Activated T-helper 2 cell treated with anti-CD3 and anti-CD28 coated beads, Interferon-gamma antibody, Interleukin-2, Interleukin-4, amounts not matched to agents 10 μg/mL and 5 μg/mL and 100 μg/mL, durations not matched to agents 14 hours and 24 hours and 36 hours (primary cell): ENCODE measurements at places on chromosomes 12 and 14.

- no peak for DNase-seq
These were observed 23.3 kb upstream of the NUDT14 start for GRCh38 chr14:105204206-105204930.

DNA sequence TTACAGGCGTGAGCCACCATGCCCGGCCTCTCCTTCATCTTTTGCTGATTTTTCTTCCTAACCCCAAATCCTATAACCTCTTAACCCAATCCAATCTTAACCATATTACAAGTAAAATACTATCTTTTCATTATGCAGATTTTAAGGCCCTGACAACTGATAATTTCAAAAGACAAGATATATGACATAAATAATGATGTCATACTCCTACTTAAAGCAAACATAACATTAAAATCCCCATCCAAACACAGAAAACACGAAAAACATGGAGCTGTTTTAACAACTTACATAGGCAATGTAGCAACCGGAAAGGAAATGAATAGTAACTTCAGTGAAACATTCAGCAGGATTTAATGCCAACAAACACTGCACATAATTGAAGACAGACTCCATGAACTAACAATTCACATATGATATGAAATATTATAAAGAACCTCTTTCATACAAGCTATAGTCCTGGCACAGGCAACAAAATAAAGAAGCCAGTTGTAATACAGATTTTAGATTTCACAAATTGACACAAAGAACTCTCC, 21.5 kb downstream of the USP44 start:
- no peak for DNase-seq

GRCh38 chr12:47067176-47067575, 12.2 kb upstream of the PCED1B start:
- no peak for DNase-seq

- DNase-seq = no peak
These were observed 162.9 kb downstream of the KSR2 start for GRCh38 chr12:117805865-117806264.

- DNase-seq = no peak
These were observed 43.5 kb downstream of the SYNE2 start for GRCh38 chr14:63896278-63896720.

DNA sequence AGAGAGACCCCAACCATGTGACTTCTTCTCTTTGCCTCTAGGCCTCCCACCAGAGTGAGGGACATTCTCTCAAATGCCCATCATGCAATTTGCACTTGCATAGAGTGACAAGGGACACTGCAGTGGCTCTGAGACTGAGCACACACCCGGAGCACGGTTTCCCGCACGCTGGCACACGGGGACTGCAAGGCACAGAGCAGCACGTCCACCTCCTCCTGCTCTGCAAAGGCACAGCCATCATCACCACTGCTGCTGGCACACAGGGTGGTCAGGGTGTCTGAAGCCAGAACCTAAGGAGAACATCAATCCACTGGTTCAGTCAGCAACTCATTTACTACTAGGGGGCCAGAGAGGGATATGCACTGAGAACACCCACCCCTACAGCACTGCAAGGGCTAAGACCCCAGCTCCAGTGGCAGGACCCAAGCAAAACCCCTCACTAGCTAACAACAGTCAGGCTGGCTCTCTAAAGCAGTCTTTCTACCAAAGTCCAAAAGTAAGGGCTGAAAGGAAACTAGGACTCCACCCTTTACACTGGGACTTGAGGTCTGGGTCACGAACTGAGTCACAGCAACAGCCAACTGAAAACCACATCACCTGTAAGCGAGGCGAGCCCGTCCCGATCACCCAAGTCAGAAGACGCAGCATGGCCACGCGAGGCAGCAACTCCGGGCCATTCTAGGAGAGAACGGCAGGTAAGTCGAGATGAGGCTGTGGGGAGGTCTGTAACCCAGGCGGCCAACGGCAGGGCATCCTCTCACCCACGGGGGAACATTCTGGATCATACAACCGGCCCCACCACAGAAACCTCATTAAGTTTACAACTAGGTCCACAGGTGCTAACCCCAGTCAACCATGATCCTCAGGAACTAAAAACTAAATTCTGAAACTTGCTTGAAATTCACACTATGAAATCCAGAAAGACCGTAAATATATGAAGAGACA, 37.9 kb downstream of the GCN1 start:
- DNase-seq = no peak

GRCh38 chr14:105531894-105532623, 5.7 kb downstream of the TMEM121 start:
- DNase-seq = no peak

GRCh38 chr14:99174081-99174769, 97.8 kb downstream of the BCL11B start:
- peak; percentile 7 for DNase-seq

DNA sequence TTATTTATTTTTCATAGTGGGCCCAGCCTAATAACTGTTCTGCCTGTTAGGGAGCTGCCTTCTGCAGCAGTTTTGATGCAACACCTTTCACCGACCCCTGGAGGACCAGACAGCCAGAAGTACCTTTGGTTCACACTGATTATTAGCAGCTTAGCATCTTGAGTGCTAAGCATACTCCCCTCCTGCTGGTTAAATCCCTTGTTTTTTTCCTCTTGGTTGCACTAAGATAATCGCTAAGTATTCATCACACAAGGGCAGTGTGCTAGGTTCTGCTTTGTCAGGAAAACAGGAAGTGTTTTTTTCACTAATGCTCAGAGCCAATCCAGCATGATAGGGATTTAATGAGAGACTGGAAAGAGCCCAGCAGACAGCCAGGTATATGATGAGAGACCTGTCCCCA, 437.0 kb downstream of the FUT8 start:
- no peak for DNase-seq

DNA sequence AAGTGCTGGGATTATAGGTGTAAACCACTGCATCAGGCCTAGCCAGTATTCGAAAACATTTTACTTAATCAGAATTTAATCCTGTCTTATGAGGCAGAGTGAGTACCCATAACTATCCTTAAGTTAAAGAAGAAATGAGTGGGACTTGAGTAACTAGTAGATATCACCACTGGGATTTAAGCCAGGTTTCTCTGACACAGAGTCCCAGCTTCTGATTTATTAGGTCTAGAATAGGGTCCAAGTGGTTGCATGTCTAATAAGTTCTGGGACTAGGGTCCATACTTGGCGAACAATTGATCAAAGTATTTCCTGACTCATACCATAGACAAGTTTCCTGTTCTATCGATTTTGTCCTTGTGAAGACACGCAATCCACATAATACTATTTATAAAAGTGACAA, 18.9 kb downstream of the PTPRB start:
- DNase-seq = no peak

DNA sequence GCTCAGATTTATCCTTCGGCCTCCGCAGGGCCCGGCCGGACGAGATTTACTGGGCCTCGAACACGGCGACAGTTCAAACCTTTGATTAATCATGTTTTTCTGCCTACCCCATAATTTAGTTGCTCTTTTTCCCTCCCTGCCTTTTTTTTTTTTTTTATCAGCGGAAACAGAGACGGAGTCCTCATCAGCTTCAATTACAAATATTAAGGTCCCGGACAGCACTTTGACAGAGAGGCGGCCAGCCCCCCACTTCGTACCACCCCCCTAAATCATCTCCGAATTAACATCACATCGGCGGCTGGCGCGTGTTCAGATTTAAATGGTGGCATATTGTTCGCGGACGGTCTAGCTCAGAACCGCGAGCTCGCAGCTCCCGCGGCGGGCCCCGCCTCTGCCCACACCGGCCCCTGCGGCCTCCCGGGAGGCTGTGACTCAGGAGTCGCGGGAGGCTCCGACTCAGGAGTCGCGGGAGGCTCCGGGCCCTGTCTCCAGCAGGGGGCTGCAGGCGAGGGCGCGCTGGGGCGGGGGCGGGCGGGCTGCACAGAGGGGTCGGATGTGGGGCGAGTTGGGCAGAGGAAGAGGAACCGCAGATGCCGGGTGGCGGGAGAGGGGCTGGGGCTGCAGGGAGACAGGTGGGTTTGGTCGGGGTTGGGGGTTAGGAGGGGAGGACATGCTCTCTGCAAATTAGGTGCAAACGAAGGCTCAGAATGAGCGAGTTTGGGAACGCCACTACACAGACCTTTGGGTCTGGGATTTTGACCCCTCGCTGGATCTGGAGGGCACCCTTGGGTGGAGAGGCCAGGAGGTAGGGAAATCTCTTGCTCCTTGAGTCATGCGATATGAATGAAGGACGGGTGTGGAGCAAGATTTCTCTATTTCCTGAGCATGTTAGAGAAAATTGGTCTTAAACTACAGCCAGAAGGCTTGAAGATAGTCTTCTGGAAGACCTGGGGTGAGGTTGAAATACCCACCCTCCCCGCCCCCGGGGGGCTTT, 19.6 kb upstream of the ATP5MC2 start:
- DNase-seq = no peak

- no peak for DNase-seq
These were observed 6.1 kb upstream of the SLC35E3 start for GRCh38 chr12:68739891-68740290.

DNA sequence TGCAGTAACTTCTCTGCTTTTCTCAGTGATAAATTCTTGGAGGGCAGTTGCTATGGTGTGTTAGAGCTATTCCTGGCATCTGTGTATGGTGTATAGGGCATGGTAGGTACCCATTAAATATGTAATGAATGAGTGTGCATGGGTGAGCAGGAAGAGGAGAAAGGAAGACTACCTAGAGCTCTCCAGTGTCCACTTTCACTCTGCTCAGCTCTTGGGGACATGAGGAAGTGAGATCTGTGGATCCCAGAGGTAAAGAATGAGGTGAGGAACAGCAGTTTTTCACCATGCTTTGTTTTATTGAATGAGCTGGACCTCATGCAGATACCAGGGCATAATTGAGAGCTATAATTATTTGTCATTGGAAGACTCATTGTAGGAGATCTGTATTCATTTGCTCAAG, 444.8 kb upstream of the RGS6 start:
- DNase-seq = no peak

GRCh38 chr12:122726080-122726558, 4.5 kb downstream of the HCAR1 start:
- peak; percentile 27 for DNase-seq

- DNase-seq = peak; percentile 49
These were observed 29.2 kb downstream of the FOS start for GRCh38 chr14:75307700-75308379.

DNA sequence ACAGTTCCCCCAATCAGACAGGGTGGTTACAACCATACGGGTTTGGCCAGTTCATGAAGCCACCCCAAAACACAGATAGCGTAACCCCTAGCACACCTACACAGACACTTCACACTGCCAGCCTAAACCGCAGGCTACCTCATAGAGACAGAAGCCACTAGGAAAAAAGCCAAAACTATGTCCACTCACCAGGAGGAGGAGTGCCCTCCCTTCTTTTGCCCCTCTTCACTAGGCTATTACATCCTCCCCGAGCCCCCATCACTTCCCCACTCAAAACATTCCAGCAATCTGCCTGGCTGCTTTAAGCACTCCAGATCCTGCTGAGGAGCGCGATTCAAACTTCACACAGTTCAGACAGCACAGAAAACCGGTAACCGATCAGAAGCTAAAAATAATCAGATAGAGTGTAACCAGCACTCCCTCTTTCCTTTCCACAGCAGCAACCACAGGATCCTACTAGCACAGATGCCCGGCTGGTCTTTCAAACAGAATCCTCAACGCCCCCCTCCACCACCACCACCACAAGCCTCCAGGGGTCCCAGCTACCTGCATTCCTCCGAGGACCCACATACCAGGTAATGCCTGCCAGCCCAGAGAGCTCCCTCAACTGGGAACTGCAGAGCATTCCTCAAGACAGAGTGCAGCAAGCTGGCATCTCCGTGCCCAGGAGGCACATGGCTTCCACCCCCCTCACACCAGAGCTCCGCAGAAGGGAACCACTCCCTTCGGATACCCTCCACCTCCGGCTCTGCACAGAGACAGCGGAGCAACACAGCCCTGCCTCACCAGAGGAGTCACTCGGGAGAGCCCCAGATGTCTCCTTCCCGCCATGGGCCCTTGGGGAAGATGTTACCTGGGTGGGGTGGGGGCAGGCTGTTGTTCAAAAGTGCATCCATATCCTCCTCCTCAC, 1.5 kb downstream of the CHD4 start:
- peak; percentile 30 for DNase-seq

- DNase-seq = no peak
These were observed 41.8 kb upstream of the DCD start for GRCh38 chr12:54689984-54690383.

DNA sequence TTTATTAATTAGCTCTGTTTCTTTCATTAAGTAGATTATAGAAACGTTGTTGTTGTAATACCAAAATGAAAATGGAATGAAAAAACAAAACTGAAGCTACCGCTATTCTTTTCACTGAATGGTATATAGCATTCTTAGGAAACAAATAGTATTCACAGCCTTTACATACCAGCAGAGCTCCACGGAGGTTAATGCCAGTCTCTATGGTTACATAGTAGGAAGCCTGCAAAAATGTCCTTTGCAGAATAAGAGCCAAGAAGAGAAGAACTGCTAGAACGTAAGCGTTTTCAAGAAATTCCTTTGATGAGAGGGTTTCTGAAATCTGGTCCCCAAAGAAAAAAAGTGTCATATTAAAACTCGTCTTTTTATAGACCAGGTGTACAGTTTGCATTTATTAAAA, 30.6 kb downstream of the ABCC9 start:
- DNase-seq = no peak

DNA sequence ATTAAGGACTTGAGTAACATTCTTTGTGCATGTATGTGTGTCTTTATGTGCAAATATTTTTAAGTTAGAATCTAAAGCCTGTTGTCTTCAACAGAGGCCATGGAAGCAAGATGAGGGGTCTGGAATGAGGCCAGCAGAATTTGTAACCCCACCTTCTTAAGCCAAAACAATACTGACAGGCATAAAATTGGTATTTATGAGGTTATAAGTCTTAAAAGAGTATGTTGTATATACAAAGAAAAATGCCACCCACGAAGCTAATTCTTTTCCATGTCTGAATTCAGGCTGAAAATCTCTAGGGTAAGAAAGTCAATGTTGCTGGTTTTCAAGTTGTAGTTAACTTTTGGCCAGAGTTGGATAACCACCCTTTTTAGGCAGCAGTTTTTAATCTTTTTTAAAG, 86.2 kb upstream of the TMTC1 start:
- no peak for DNase-seq

DNA sequence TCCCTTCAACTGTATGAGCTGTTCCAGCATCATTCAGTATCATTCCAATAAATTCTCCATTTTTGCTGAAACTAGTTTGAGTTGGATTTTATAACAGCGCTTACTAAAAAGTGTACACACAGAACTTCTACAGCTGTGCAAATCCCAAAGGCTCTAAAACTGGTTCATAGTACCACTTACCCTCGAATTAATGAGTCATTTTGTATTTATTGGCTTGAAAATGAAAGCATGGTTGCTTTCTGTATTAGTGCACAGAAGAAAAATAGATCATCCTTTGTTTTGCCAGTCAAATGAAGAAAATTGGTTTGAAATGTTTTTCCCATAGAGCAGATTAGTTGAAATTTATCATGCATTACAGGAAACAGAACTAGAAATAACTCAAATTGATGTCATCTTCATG, 268.3 kb upstream of the CPNE8 start:
- no peak for DNase-seq
